ENCODE measurements at places on chromosomes 7 and 10.

GRCh38 chr10:70590655-70591416, 11.7 kb downstream of the PRF1 start:
- DNase-seq: no peak

DNA sequence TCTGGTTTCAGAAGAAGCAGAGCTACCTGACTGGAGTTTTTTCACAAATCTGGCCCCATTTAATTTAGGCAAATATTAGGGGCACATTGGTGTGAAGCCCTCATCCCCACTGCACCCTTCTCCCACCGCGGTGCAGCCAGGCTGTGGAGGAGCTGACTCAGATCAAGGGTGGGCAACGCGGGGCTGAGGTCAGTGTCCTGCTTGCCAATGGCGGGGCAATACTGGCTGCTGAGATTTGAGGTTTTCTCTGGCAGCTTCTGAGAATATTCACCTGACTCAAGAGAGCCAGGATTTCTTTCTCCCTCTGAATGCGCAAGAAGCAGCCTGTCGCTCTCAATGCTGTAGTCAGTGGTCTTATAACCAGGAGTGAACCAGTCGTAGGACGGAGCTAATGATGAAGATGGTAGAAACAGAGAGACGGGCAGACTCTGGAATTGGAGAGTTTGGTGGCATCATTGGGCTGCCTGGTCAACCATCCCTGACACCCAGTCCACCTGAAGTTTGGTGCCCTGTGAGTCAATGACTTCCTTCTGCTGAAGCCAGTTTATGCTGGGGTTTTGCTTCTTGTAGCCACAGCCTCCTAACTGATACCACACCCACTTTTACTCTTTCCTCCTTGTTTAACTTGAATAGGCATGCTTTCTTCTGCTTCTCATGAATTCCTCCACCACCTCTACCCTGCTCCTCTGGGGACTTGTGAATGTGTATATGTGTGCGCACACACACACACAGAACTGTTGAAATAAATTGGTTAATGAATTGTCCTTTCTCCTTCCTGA, 123.7 kb upstream of the CTBP2 start:
- no peak for DNase-seq

GRCh38 chr10:43308515-43308914, 41.6 kb upstream of the RASGEF1A start:
- no peak for DNase-seq

GRCh38 chr10:36344240-36345174, 702.4 kb upstream of the FZD8 start:
- no peak for DNase-seq

DNA sequence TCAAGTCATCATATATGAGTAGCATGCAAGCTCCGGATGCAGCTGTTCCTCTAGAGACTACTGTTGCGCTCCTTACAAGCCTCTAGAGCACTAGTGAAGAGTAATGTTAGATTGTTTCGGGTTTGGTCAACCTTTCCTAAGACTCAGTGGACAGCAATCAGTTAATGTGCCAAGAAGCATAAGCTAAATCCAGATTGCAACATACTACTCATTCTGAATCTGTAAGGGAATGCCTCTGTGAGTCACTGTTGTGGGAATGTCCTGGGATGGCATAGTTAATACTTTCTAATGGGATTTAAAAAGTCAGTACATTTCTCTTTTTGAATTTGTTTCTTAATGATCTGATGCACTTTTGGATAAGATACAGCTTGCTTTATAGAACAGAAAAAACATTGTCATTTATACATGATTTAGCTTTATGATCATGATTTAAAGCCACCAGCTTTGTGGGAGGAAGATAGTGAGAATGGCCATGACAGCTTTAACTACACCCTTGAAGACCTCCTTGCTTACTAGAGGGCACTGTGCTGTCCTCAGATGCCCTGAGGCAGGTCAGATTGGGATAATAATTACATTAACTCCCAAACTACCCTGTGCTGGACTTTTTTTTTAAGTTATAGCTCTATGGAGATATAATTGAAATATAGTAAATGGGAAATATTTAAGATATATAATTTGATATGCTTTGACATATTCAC, 138.4 kb downstream of the SDK1 start:
- DNase-seq: no peak

DNA sequence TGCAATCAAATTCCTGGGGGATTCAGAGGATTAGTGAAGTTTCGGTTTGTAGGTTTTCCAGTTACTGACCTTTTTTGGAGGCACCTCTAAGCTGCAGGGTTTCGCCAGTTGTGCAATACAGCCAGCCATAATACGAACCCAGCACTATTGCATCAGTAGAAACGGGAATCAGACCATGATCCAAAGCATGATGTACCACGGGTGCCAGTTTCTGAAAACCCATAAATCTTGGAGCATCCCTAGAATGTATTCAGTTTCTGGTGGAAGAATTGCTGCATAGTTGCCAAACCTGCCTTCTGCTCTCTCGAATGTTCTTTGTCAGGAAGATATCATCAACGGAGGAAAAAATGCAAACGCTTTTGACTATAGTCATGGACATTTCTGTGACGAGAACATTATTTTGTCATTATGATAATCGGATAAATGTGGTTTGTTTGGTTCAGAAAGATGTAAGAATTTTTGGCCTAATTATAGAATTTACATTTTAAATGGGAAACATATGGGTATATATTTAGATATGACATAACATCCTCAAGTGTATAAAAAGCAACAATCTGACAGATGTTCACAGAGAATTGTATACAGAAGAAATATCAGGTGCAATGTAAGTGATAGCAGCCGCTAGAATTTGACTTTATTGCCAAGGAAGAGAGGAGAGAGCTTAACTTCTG, 186.2 kb upstream of the PRKCQ start:
- DNase-seq: no peak

DNA sequence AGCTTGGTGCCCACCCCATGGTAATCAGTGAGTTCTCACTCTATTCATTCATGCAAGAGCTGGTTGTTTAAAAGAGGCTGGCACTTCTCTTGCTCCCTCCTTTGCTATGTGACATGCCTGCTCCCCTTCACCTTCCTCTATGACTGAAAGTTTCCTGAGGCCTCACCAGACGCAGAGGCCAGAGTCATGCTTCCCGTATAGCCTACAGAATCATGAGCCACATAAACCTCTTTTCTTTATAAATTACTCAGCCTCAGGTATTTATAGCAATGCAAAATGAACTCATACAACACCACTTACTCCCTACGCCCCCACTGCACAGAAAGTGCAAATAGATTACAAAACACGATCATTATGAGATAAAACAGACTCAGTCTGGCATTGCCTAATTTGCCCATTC, 39.0 kb downstream of the SEC61G start:
- DNase-seq: no peak

- no peak for DNase-seq
Observed at GRCh38 chr7:218316-218715, 25.9 kb downstream of the FAM20C start.

GRCh38 chr10:32207544-32207943, 139.4 kb downstream of the EPC1 start:
- peak; percentile 50 for DNase-seq

GRCh38 chr10:62442006-62442405, 67.8 kb downstream of the ZNF365 start:
- DNase-seq: no peak

GRCh38 chr10:92571649-92572048, 2.2 kb downstream of the IDE start:
- no peak for DNase-seq
